ENCODE measurements at places on chromosomes 12 and 14.
A peak's percentile ranks its signal among the peaks of the same experiment; 100 is the strongest.

GRCh38 chr14:43778937-43779639 is 728.0 kb downstream of the FSCB start:
- no peak for DNase-seq

DNA sequence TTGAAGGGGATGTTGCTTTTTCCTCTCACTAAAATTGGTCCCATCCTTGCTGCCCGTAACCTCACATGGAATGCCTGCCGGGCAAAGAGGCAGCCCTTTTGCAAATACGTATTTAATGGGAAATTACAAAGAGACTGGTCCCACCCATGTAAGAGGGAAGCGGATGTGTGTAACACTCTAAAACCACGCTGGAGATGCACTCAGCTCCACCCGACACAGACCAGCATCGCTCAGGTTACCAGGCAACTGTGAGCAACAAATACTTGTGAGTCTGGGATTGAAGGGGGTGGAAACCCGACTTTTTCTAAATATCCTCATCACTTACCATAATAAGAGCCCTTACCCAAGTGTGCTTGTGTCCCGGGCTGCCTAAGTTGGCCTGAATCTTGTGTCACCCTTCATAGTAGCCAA is 47.7 kb downstream of the ELK3 start:
- DNase-seq = no peak

DNA sequence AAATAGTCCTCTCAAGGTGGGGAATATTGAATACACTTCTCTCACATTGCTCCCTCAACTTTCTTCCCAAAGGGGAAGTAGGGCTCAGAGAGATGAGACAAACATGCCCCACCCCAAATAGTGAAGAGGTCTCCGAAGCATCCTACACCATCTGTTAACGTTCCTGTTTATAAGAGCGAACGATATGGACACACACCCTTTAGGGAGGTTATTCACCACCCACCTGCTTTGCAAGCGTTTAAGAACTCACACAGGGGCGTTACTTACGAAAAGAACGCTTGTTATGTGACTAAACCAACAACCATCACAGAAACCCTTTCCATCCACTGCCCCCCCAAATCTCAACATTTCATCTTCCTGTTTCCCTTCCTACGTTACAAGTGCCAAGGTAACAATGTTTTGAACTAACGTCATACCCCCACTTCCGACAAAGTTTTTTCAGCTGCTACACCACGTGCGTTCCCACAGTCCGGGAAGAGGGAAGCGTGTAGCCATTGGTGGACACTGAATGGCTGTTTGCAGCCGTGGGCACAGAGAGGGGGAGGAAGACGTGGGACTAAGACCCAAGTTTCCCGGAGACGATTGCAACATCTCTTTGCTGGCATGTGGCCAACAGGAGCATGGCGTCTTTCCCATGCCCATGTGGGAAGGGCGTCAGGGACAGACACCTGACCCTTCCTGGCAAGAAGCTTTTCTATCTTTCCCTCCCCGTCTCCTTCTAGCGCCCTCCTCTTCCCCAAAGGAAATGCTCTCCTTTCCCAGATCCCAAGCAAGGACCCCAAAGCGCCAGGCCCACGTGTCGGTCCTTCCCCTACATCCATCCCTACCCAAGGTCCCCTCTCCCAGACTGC is 1.2 kb downstream of the YBX3 start:
- DNase-seq = peak; percentile 96

DNA sequence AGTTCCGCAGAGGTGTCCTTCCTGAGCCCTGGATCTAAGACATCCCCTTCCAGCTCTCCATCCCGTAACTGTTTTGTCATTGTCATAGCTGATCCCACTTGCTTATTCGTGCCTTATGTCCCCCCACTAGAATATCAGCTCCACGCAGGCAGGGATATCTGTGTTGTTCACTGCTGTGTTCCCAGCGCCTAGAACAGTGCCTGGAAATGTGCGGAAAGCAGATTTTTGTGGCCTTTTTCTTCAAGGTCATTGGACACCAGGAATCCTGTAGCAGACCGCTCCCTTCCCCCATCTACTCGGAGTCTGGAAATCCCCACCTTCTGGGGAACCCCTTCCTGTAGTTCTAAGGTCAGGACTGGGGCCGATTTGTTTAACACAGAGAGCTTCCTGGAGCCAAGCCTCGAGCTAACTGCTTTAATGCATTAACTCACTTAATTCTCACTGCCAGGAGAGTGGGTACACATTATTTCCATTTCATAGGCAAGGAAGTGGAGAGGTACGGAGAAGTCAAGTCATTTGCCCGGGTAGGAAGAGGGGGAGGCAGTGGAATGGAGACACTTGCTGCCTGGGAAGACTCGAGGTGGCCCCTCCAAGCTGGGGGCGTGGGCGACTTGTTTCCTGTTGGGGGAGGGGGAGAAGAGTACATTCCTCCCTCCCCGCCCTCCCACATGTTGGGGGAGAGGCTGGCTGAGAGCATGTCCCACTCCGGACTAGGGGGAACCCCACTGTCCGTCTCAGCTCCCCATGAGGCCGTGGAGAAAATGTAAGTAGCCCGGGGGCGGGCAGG is 1.2 kb upstream of the SH2B3 start:
- no peak for DNase-seq

- DNase-seq = no peak
These were observed 157.5 kb upstream of the HIF1A start for GRCh38 chr14:61537563-61538463.

- no peak for DNase-seq
These were observed 12.2 kb downstream of the COQ10A start for GRCh38 chr12:56278905-56279304.

DNA sequence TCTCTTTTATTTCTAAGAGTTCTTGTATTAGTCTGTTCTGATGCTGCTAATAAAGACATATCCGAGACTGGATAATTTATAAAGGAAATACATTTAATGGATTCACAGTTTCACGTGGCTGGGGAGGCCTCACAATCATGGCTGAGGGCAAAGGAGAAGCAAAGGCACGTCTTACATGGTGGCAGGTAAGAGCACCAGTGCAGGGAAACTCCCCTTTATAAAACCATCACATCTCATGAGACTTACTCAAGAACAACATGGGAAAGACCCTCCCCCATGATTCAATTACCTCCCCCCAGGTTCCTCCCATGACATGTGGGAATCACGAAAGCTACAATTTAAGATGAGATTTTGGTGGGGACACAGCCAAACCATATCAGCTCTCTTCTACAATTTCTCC is 503.0 kb downstream of the NPAS3 start:
- DNase-seq = no peak

DNA sequence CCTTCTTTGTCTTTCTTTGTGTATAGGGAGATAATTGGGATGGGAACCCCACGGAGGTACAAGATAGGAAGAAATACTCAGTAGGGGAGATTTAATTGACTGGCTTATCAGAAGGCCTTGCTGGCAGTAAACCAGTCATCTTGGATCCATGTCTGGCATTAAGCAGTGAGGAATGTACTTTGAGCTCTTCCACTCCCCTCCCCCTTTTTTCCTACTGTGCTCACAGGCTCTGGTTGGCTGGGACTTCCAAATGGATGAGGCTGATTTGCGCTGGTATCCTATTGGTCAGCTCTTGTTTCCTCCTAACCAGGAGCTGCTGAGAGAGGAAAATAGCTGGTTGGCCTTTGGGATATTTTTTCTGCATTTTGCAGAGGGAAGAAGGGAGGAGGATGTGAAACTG is 24.7 kb downstream of the NGDN start:
- DNase-seq = no peak

GRCh38 chr12:122099856-122100255 is 21.3 kb downstream of the MLXIP start:
- no peak for DNase-seq

DNA sequence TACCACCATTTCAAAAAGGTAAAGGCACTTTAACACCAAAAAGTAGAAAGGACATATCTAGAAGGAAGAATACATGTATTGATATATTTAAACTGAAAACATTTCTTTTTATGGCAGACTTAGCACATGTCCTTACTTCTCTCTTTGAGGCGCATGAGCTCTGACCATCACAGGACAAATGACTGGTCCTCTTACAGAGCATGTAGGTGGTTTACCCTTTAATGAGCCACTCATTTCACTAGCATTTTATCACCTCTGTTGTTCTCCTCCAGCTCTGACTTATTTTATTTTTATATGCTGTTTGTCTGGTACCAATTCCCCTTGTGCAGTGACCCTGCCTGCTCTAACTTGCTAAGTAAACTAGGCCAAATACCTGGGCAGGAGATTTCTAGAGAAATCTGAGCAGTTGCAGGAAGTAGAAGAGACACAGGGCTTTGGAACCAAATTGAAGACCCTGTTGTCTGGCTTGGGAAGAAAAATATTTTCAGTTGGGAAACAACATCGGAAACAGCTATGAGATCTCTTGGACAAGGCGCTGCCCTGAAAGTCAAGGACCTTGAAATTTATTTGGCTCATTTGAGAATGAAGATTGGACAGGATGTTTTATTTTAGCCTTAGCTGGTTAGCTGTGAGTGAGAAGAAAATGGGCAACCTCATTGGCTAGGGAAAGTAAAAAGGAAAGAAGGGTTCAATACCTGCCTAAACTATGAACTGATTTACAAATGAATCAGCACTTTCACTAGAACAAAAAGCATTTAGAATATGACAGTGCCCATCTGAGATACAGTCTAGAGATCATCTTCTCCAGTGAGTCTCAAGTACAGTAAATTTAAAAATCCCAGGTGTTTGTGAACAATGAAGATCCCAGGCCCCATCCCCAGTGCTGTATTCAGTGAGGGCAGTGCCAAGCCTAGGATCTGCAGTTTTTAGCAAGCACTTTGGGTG is 374.4 kb downstream of the ZFP36L1 start:
- DNase-seq = no peak

GRCh38 chr14:22689199-22689598 is 45.0 kb upstream of the OR6J1 start:
- DNase-seq = peak; percentile 97

- no peak for DNase-seq
These were observed 1.9 kb upstream of the TSPAN9 start for GRCh38 chr12:3075315-3075714.

DNA sequence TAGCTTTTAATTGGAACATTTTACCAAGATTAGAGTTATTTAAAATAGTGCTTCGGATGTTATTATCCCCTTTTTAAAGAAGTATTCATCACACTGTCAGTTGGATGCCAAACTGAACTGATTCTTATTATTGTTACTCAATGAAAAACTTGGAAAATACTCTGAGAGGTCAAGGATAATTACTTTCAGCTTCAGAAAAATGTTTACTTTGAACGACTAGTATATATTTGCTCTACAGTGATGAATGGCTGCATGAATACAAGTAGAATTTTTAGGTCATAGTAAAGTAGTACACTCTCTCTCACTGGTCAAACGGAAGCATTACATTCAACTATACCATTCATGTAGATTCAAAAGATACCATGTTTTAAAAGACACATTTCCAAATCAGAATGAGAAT is 269.2 kb downstream of the CCDC91 start:
- DNase-seq = no peak

- no peak for DNase-seq
These were observed 64.2 kb downstream of the ELK3 start for GRCh38 chr12:96258104-96258961.

GRCh38 chr12:55929306-55929791 is 1.6 kb upstream of the DGKA start:
- DNase-seq = no peak

GRCh38 chr12:69566603-69567002 is 18.7 kb upstream of the CCT2 start:
- DNase-seq = no peak

DNA sequence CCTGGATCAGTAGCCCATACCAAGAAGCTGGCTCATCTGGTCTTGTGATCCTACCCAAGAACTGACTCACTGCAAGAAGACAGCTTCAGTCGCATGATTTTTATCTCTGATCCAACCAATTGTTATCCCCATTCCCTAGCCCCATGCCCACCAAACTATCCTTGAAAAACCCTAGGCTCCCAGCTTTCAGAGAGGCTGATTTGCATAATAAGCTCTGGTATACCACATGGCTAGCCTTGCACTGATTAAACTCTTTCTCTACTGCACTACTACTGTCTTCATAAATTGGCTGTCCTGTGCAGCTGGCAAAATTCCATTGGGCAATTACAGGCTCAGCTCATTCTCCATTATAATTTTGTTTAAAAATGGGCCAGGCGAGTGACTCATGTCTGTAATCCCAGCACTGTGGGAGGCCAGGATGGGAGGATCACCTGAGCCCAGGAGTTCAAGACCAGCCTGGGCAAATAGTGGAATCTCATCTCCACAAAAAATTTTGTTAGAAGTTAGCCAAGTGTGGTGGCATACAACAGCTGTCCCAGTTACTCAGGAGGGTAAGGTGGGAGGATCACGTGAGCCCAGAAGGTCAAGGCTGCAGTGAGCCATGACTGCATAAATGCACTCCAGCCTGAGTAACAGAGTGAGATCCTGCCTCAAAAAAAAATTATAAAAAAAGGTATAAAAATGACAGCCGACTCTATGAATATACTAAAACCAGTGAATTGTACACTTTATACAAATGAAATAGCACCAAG is 76.7 kb upstream of the EIF5 start:
- no peak for DNase-seq

- no peak for DNase-seq
These were observed 7.0 kb upstream of the RABGGTA start for GRCh38 chr14:24278424-24278823.

DNA sequence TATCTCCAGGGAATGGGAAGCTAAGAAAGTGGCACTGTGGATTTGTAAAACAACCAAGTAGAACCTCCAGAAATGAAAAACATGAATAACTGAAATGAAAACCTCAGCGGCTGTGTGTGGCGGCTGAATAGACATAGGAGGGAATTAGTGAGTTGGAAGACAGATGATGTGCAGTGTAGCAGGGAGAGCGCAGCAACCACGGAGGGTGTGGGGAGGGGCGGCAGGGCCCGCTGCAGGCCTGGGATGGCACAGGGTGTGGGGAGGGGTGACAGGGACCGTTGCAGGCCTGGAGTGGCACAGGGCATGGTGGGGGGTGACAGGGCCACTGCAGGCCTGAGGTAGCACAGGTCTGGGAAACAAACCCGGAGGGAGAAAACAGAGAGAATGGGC is 51.1 kb downstream of the BEGAIN start:
- no peak for DNase-seq

- DNase-seq = no peak
These were observed 31.3 kb downstream of the EEA1 start for GRCh38 chr12:92897844-92898243.

- DNase-seq = no peak
These were observed 37.8 kb downstream of the PROX2 start for GRCh38 chr14:74838166-74838565.

- DNase-seq = no peak
These were observed 112.8 kb upstream of the IFNG-AS1 start for GRCh38 chr12:67876305-67876915.

DNA sequence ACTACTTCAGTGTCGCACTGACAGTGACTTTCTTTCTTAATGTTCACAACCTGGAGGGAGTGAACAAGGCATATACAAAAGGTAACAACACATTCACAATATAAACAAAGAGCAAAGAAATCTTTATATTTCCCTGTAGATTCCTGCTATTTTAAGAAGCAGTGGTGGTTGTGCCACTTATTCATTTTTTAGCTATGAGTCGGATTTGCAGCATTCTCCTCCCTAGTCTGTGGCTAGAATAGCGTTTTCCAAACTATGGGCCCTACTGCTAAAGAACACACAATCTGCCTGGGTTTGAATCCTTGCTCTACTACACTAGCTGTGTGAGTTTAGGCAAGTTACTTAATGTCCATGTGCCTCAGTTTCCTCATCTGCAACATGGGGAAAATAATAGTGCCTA is 18.6 kb upstream of the MDM1 start:
- no peak for DNase-seq

GRCh38 chr12:4214877-4215228 is 58.7 kb upstream of the CCND2 start:
- DNase-seq = no peak
